ENCODE measurements at places on chromosomes 2 and 18.

GRCh38 chr2:118430510-118431164 is 342.4 kb downstream of the INSIG2 start:
- peak; percentile 67 for DNase-seq

GRCh38 chr2:12717191-12718014 is 667 bp downstream of the TRIB2 start:
- peak; percentile 42 for DNase-seq

DNA sequence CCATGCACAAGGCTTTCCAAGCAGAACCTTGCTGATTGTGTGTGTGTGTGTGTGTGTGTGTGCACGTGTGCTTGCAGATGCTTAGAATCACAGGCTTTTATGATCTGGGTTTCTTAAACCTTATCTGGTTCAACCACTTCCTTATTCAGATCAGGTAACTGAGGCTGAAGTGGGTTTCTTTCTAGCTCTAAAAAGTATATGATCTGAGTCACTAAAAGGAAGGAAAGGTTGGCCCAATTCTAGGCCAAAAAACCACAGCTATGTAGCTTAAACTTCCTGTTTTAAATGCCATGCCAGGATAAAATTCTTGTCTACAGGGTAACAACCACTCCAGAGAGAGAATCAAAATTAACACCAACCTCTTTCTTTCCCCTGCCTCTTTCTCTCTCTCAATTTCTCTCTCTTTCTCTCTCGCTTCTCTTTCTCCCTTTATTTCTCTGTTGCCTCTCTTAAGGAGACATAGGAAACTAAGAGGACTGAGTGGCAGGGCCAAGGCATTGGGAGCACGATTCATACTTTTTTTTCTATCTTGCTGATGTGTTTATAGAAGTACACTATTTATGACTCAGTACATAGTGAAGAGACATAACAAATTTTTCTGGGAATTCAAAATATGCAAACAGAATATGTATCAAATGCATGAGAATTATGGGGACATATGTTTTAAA is 140.3 kb downstream of the TRIB2 start:
- DNase-seq: peak; percentile 56

GRCh38 chr2:236642584-236643291 is 73.1 kb downstream of the ACKR3 start:
- peak; percentile 97 for DNase-seq

- DNase-seq: no peak
Measured at GRCh38 chr2:118222273-118222594, 134.0 kb downstream of the INSIG2 start.

GRCh38 chr18:77081390-77081778 is 51.2 kb downstream of the MBP start:
- DNase-seq: peak; percentile 43

GRCh38 chr2:174585146-174585545 is 12.5 kb downstream of the WIPF1 start:
- DNase-seq: no peak

DNA sequence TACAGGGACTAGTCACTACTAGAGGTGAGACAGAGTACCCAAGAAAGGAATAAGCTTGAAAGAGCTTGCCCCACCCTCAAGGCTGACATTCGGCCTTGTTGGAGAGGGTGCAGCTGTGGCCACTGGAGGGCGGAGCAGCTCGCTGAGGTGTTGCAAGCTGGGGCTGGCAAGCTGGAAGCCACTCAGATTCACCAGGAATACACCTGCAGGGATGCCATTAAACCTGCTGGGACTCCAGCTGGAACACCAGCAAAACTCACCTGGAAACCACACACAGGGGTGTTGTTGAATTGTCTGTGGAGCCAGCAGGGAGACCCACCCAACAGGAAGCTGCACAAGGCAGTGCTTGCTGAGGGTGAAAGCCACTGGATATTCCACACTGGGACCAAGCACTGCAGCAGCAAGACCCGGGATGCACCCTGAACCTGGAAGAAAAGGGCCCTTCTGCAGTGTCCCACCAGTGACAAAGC is 26.1 kb downstream of the KCTD18 start:
- no peak for DNase-seq

- no peak for DNase-seq
Measured at GRCh38 chr18:48252525-48252924, 156.7 kb downstream of the ZBTB7C start.

Measured in AG08395 (cell line).